ENCODE measurements at places on chromosomes 6 and 20.

DNA sequence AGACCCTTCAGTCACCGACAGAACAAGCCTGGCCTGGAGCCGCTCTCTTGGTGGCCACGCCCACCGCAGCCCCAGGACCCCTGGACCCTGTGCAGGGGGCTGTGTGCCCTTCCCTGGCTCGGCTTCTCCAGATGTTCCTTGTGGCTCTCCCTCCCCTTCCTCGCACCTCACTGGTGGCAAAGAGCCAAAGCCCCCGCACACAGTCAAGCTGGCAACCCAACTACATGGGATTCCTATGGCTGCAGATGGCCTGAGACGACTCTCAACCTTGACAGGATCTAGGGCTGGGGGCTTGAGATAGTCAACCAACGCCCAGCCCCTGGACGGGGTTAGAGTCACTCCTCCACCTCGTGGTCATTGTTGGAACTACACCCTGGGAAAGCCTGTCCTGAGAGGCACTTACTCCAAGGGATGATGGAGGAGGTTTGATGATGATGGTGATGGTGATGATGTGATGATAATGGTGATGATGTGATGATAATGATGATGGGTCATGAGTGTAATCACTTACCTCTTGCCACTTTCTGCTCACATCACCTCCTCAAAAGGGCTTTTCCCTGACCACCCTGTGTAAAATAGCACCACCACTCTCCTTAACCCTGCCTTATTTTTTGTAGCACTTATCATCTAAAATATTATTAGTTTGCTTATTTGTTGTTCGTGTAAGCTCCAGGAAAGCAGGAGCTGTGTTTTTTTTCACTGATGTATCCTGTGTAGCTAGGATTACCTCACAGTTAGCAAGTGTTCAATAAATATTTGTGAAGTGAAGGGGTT lies 278.4 kb downstream of the LRFN2 start:
- no peak for DNase-seq

DNA sequence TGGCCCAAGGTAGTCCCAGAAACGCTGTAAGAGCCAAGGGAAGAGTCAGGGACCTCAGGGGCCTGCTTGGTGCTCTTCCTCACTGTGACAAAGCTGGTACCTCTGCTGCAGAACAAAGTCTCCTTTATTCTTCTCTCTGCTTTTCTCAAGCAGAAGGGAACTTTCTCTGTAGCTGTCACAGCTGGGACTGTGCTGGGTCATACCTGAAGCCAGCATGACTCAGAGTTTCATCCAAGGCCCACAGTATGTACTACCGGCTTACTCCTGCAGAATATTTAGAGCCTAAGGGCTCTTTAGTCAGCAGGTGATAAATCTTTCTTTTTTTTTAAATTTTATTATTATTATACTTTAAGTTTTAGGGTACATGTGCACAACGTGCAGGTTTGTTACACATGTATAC lies 183.2 kb downstream of the TINAG start:
- DNase-seq = no peak

GRCh38 chr20:36320898-36321695 lies 15.0 kb downstream of the DLGAP4 start:
- no peak for DNase-seq

DNA sequence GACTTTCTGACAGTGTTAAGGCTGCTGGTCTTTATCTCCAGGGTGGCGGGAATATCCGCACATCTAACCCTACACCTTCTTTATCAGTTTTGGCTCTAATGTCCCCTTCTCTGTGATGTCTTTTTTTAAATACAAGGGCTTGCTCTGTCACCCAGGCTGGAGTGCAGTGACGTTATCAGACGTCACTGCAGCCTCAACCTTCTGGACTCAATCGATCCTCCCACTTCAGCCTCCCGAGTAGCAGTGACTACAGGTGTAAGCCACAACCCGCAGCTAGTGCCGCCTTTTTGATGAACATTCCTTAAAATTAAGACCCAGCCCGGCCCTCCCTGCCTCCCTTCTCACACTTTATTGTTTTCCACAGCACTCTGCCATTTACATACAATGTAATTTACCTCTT lies 120.1 kb upstream of the CDH4 start:
- DNase-seq = no peak

DNA sequence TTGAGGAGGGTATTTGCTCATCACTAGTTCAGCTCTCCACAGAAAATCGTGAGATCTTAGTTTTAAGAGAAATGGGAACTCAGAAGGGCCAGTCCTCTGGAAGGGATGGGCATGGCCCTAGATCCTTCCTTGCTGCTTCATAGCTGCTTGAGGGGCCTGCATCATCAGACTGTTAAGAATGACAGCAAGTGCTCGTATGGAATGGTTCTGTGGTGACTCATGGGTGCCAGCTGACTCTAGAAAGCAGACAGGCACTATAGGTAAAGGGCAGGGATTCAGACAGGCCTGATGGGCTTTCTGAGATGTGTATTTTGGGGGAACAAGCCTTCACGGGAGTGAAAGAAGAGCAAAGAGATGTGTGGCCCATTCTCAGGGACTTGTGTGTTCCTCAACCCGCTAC lies 90.8 kb downstream of the MYLK4 start:
- no peak for DNase-seq

- DNase-seq = no peak
Measured at GRCh38 chr6:53718597-53719460, 53.3 kb upstream of the KLHL31 start.

GRCh38 chr6:83707829-83708545 lies 914 bp downstream of the SNAP91 start:
- no peak for DNase-seq

DNA sequence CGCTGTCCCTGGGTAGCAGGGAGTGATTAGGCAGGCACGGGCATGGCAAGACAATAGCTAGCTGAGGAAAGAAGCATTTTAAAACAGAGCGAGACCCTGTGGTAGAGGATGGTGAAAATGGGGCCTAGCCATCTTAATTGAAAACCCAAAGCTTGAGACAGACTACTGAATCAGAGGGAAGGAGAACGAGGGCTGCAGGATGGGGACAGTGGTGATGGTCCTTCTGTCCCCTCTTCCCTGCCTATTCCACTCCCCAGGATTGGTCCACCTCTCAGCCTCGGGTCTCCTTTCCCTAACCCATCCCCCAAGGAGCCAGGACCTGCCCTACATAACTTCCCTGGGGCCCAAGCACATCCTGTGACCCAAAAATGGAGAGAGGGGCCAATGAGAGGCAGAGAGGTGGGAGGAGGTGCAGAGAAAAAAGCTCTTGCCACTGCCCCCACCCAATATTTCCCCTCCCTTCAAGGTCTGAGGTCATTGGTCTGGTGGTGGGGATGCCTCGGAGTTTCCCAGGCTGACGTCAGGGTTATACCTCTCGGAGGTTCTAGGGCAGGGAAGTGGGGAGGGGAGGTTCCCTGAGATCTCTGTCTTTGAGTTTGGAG lies 884 bp upstream of the CUTA start:
- DNase-seq = no peak

DNA sequence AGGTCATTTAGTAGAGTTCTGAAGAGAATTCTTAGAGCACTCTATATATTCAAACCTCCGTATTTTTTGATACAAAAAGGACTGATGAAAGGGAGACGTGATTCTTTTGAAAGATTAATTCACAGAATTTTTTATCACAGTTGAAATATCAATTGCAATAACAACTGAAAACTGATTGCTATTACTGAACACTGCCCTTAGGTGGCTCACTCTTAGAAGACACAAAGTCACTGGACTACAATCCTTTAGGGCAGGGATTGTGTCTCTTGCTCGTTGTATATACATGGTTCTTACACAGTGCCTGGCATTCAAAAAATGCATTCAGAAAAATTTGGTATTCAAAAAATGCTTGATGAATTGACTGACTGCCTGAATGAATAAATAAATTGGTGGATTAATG lies 17.1 kb upstream of the CALHM6 start:
- no peak for DNase-seq

GRCh38 chr20:64234291-64234791 lies 21.2 kb upstream of the PCMTD2 start:
- no peak for DNase-seq

DNA sequence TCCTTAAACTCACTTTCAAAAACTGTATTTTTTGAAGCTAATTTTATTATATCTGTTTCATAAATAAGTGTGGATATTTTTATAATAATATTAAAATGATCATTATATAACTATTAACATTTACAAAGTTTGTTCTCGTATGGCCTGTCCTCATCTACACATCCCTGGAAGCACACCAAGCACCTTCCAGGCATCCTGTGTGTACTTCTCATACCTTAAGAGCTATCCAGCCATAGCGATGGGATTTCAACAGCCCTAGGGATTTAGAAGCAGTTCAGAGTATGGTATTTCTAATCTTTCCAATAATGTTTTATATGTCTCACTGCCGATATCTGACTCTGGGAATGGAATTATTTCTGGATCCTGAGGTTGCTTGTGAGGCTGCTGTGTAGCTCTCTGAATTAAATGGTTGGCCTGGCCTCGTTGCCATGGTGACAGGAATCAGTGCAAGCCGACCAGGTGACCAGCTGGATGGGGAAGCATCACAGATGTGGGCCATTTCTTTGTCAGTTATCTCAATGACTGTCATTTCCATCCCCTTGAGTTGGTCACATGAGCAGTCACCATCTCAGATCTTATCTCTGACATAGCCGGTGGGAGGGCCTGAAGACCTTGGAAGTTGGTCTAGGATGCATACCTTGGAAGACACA lies 265.2 kb upstream of the RIN2 start:
- no peak for DNase-seq

DNA sequence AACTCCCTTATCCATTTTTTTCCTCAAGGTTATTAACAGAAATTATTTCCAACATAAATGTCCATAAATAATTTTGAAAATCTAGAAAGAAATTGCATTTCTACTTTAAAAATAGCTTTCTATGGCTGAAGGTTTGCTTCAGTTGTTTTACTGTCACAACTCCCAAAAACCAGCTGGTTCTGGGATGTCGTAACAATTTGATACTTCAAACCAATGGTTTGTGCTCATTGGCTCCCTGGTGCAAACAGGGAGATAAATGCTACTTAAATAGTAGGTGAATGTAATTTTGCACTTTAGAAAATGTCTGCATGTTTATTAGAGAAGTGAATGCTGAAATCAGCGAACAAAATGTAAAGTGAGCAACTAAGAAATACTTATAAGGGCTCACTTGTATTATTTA lies 31.1 kb downstream of the LAMA2 start:
- DNase-seq = no peak

GRCh38 chr6:75331151-75331550 lies 46.6 kb upstream of the TMEM30A start:
- no peak for DNase-seq

- DNase-seq = no peak
Measured at GRCh38 chr20:15528391-15529111, 1044.7 kb downstream of the KIF16B start.

All from vagina (tissue), 2 donors.